ENCODE measurements at places on chromosomes 13 and 19.
A peak's percentile ranks its signal among the peaks of the same experiment; 100 is the strongest.

GRCh38 chr13:80339563-80339911 lies 1.4 kb downstream of the SPRY2 start:
- DNase-seq, result no peak

GRCh38 chr13:110398564-110399507 lies 91.8 kb downstream of the COL4A2 start:
- DNase-seq, result no peak

DNA sequence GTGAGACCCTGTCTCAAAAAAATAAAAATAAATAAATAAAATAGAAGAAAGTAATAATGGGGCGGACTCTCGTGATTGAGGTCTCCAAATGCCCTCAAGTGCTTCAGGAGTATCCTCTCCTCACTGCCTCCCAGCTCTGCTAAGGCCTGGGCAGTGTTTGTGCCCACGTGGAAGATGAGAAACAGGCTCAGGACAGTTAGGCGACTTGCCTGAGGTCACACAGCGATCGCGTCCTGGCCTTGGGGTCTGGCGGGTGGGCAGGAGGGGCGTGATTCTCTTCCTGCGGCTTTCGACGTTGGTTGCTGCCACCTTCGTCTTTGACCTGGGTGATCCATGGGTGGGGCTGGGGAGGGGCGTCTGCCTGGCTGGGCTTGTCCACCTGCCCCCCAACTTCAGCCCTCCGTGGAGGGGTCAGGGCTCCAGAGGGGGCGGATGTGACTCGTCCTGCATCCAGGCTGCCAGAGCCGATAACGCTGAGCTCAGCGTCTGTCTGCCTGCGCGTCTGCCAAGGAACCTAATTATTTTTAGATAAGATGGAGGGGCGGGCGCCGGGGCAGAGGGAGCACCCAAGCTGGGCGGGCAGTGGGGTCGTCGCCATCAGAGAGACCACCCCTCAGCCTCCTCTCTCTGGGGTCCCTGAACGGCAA lies 56.9 kb downstream of the NFIC start:
- peak; percentile 44 for DNase-seq

DNA sequence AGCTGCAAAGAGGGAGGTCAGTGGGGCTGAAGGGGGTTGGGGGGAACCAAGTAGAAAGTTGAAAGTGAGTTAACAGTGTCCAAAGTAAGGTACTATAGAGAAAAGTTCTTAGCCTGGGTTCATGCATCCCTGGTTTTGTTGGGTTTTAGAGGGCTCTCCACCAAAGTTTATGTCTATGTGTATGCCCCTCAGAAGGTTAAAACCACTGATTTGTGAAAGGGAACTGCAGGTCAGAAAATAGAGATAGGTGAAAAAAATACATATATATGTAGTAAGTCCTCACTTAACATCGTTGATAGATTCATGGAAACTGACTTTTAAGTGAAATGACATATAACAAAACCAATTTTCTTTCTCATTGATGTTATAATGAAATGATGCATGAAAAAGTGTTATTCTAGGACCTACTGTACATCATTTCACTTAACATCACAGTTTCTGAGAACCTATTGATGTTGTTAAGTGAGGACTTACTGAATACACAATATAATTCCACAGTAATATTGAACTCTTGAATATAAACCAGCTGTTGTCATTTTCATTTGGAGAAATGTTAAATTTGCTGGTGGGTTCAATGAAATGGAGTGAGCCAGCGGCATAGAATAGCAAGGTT lies 9.6 kb downstream of the DGKH start:
- no peak for DNase-seq

- DNase-seq, result no peak
Observed at GRCh38 chr13:64293923-64294322, 2878.3 kb upstream of the PCDH20 start.

GRCh38 chr13:73702419-73703071 lies 431.7 kb downstream of the KLF12 start:
- DNase-seq, result no peak

DNA sequence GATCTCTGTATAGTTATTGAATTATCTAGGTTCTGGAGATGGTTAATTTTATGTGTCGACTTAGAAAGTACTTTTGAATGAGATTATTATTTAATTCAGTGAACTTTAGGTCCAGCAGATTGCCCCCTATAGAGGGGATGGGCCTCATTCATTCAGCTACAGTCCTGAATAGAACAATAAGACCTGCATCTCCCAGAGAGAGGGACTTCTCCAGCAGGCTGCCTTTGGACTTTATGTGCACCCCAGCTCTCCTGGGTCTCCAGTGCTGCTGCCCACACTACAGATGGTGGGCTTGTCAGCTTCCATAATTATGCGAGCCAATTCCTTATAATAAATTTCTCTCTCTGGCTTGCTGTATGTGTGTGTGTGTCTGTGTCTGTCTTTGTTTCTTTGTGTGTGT lies 39.3 kb upstream of the KL start:
- DNase-seq, result no peak

- DNase-seq, result no peak
Observed at GRCh38 chr13:97660594-97661260, 226.8 kb downstream of the RAP2A start.

Data from dorsolateral prefrontal cortex (tissue), 122 donors.